ENCODE measurements at places on chromosomes 2 and 18.

GRCh38 chr18:23380001-23380550 is 73.0 kb upstream of the RIOK3 start:
- no peak for DNase-seq

DNA sequence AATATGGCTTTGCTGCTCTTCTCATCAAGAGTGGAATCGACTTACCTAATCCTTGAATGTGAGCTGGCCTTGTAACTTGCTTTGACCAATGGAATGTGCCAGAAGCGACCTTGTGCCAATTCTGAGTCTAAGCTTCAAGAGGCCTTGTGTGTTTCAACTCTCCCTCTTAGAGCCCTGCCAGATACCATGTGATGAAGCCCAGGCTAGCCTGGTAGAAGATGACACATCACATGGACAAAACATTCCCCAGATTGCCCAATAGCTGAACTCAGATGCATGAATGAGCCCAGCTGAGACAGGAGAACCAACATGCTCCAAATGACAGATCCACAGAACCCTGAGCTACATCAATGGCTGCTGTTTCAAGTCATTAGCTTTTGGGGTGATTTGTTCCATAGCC is 4.2 kb upstream of the KLHL14 start:
- peak; percentile 0 for DNase-seq

DNA sequence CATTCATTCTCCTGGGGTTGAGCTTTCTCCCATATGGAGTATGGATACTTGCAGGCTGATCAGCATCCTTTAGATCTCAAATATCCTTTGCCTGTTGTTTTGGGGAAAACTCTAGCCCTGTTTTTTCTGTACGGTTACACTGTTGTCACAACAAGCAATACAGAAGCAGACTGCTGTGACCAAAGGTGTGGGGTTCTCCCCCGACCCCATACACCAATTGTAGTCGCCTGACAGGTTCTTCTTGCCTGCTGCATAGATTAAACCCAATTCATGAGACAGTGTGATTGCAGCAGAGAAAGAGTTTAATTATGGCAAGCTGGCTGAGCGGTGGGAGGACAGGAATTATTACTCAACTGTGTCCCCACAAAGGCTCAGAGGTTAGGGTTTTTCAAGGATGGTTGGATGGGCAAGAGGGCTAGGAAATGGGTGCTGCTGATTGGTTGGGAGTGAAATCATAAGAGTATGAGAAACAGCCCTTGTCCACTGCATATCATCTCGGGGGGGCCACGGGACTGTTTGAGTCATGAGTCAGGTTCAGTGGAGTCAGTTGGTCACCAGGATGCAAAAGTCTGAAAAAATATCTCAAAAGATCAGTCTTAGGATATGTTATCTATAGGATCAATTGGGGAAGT is 40.6 kb downstream of the ITGB1BP1 start:
- DNase-seq = no peak

DNA sequence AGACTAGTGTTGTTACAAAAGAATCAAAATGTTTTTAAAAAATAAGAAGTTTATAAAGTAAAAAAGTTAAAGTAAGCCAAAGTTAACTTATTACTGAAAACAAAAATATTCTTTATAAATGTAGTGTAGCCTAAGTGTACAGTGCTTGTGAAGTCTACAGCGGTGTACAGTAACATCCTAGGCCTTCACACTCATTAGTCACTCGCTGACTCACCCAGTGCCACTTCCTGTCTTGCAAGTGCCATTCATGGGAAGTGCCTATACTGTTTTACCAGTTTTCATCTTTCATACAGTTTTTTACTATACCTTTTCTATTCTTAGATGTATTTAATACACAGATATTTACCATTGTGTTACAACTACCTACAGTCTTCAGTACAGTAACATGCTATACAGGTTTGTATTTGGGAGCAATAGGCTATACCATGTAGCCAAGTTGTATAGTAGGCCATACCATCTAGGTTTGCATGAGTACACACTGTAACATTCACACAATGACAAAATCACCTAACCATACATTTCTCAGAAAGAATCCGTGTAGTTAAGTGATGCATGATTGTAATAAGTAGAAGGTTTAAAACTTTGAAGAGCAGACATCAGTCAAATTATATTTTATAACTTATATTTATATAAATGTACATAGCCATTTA is 13.4 kb downstream of the SERPINB7 start:
- peak; percentile 80 for DNase-seq

- peak; percentile 14 for DNase-seq
These were observed 414.9 kb upstream of the SYT4 start for GRCh38 chr18:43692099-43692690.

- DNase-seq = peak; percentile 28
These were observed 271.3 kb downstream of the KCNS3 start for GRCh38 chr2:18149660-18150246.

GRCh38 chr2:62238236-62238635 is 42.3 kb downstream of the B3GNT2 start:
- no peak for DNase-seq

DNA sequence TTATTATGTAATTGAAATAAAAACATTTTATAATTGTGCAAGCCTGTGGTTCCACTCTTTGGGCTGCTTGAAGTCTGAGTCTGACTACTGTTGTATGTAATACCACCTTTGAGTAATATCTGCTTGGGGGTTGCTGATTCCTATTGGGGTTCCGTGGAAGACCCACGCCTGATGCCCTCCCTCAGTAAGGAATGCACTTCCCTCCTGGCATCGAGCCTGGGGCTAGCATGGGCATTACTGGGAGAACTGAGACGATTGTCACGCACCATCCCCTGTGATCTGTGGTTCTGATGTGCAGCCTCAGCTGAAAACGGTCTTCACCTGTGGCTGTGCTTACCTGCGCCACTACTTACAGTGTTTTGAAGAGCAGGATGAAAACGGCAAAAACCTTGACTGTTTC is 32.7 kb upstream of the RBM44 start:
- no peak for DNase-seq

GRCh38 chr2:134692499-134692898 is 26.3 kb downstream of the TMEM163 start:
- DNase-seq = no peak

- no peak for DNase-seq
These were observed 54.7 kb upstream of the OTOF start for GRCh38 chr2:26532301-26533250.

DNA sequence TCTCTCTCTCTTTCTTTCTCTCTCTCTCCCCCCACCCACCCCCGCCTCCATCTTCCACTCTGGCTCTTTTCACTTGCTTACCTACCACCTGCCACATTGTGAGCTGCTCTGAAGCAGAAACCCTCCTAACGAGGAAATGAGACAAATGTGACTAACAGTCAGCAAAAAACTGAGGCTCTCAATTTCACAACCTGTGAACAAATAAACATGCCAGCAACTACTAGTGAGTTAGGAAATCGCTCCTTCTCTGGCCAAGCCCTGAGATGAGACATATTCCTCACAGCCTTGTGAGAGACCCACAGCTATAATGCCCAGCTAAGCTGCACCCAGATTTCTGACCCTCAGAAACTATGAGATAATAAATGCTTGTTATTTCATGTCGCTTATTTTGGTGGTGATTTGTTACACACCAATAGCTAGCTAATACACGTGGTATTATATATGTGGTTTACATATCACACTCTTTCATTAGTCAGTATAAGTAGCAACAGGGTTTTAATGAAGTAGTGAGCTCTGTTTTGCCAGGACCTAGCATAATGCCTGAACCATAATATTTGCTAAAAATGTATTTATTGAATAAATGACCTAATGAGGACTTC is 8.4 kb upstream of the ZNF521 start:
- DNase-seq = no peak

- DNase-seq = no peak
These were observed 95.6 kb downstream of the POLR1A start for GRCh38 chr2:86010083-86010482.

DNA sequence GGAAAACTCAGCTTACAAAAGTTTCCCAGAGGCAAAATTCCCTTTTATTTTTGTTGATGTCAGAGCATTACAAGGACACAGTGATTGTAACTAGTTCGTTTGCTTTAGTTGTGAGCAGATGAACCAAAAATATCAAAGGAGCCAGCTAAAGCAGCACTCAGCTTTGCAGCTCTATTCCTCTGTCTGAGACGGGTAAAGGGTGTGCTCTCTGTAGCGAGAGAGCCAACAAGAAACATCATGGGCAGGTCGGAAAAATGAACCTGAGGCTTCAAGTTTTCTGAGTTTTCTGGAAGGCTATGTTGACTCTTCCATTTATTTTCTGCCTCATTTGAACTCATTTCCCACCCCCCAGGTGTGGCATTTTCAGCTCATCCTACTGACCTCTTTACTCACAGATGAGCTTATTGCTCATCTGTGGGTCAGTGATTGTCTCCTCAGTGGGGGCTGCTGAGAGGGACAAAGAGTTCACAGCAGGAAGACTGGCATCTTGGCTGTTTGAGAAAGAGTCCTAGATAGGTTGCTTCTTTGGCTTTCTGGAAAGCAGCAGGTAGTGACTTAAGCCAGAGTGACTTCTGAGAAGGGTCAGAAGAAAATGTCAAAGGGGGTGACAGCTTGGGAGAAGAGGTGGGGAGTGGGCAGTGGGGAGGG is 66.6 kb upstream of the EPC2 start:
- DNase-seq = no peak

GRCh38 chr2:223722226-223722625 is 115.2 kb downstream of the AP1S3 start:
- no peak for DNase-seq

DNA sequence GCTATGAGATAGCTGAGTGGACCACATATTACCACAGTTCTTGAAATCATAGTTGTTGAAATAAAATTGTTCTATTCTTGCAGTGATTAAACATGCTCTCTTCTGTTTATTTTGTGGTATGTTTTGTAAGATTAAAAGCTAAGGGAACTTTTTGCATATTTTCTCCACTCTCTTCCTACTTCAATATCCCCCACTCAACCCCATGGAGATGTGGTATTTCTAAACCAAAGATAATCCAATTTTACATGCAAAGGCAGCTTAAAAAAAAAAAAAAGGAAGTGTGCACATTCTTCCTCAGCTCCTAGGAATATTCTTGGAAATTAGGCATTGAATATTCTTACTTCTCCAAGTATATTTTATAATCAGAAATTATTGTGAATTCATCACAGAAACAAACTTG is 15.0 kb upstream of the PAX3 start:
- DNase-seq = no peak

DNA sequence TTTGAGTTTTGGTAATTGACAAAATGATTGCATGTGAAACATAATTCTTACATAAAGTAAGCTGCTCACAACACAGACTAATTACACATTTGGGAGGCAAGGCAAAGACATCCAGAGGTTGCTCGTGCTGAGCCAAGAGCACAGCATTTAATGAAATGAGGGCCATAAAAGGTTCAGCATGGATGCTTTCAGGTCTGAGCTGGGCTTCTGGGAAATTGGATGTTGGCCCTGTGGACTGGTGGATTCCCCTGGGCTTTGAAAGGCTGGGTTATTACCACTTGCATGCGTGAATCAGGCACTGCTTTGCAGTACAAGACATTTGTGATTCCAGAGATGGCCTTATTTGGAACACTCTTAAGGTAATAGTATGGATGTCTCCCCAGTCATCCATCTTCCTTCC is 533.5 kb upstream of the NRP2 start:
- no peak for DNase-seq

DNA sequence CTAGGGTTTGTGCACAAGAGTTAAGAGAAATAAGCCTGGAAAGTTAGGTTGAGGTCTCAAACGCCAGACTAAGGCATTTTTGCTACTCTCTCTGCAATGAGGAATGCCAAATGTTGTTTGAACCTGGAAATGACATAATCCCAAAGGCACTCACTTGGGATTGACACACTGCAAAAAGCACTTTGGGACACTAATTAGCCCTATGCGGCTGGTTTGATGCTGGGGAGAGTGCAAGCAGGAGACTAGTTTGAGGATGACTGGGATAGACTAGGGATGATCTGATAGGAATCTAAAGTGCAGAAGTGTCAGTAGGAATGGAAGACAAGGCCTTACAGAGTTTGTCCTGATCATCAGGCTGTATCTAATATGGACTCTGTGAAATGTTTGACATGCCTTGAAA is 469.0 kb downstream of the SLC4A3 start:
- peak; percentile 26 for DNase-seq

GRCh38 chr2:186503827-186504606 is 18.0 kb downstream of the ZC3H15 start:
- DNase-seq = no peak

- DNase-seq = no peak
These were observed 12.8 kb upstream of the SCN9A start for GRCh38 chr2:166388481-166389070.

- no peak for DNase-seq
These were observed 53.6 kb downstream of the STRN start for GRCh38 chr2:36912695-36913094.

DNA sequence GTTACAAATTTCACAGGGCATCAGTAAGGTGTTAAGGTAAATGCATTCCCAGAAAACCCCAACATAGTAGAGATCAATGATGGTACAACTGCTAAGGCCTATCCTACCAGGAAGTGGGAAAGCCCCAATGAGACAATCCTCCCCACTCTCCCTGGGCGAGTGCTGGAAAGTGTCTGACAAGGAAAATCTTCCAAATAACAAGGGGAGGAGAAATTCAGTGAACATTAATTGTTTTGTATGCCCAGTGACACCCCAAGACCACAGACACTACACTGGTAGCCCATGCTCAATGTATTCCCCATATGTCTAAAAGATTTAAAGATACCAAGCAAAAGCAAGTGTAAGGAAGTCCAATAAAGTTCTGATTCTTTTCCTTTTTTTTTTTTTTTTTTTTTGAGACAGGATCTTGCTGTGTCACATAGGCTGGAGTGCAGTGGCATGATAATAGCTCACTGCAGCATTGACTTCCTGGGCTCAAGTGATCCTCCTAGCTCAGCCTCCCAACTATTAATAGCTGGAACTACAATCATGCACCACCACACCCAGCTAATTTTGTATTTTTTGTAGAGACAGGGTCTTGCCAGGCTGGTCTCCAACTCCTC is 24.7 kb downstream of the B4GALT6 start:
- DNase-seq = no peak

DNA sequence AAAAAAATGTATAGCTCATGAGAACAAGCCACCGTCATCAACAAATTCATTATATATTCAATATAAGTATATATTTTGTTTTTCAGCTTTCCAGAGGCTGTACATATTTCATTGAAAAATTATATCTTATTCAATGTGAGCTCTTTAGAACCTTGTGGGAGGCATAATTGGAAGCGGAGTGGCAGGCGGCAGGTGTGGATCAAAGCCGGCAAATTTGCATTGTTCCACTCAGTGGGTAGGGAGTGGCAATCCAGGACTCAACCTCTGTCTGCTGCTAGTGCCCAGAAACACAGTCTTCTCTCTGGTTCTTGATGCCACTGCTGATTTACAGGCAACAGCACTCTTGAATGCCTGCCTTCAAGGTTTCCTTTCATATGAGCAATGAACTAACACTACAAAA is 46.9 kb downstream of the GCA start:
- no peak for DNase-seq

- no peak for DNase-seq
These were observed 52.9 kb downstream of the ZBTB7C start for GRCh38 chr18:48356151-48356745.

- no peak for DNase-seq
These were observed 19.3 kb downstream of the SPRED2 start for GRCh38 chr2:65413106-65413505.

- no peak for DNase-seq
These were observed 888 bp upstream of the TWSG1 start for GRCh38 chr18:9333441-9334328.

- DNase-seq = no peak
These were observed at the start of gene NAB1 for GRCh38 chr2:190649035-190649797. TSS of gene NAB1 (plus strand) at chr2:190649083. CDS start at chr2:190659177, 10,094 bp downstream.
